ENCODE measurements at places on chromosomes 1 and 21. TPM values are rescaled to one million over a fixed set of nuclear protein-coding genes. Genes with fewer than 3 reads are reported as not detected.
A peak's percentile ranks its signal among the peaks of the same experiment; 100 is the strongest.

DNA sequence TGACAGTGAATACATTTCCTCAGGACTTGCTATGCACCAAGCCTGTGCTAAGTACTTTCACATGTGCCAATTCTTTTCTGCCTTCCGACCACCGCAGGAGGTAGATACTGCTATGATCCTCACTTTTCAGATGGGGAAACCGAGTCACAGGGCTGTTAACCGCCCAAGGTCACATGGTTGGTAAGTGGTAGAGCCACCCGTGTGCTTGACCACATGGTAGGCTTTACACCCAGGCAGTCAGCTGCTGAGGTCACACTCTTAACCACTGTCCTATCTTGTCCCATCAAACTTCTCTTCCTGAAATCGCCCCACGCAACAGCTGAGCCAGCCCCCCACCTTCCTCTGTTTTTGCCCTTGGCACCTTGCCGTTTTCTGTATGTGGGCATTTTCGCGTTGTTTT, 31.0 kb upstream of the SDHB start:
- no peak overlapping the region for H3K27ac ChIP-seq
- no peak for DNase-seq
- H3K4me1 ChIP-seq = no peaks in the 10 kb centered on the region
- H3K27me3 ChIP-seq = no peaks in the 10 kb centered on the region

DNA sequence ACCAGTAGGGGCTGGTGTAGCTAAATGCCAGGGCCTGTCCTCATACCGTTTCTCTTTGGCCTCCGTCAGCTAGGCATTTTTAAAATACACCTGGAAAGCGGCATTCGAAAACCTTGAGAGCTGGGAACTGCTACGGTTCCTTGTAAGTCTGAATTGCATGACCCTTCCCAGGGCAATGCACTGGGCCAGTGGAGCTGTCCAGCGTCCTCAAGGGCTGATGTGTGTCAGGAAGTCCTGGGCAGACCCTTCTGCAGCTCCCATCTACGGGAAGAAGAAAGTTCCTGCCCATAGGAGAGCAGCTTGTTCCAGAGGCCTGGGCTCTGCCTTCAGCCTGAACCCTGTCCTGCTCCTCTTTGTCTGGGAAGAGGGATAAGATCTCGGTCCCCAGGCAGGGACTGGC, 34.1 kb downstream of the UBASH3A start:
- H3K27me3 ChIP-seq = no peaks in the 10 kb centered on the region
- H3K4me3 ChIP-seq = no peak overlapping the region
- no peak overlapping the region for H3K27ac ChIP-seq

GRCh38 chr1:187264995-187265602, 436.4 kb downstream of the PLA2G4A start:
- H3K36me3 ChIP-seq = no peaks in the 10 kb centered on the region
- no peak for DNase-seq
- H3K4me1 ChIP-seq = no peaks in the 10 kb centered on the region

GRCh38 chr1:206962272-206962671, 8.0 kb downstream of the FCAMR start:
- peak overlapping the region; percentile 78 for H3K27ac ChIP-seq
- H3K36me3 ChIP-seq = no peaks in the 10 kb centered on the region
- DNase-seq = peak; percentile 41
- H3K27me3 ChIP-seq = no peaks in the 10 kb centered on the region
- H3K4me1 ChIP-seq = peaks cover 39% of the 10 kb centered on the region

KLHDC7A gene
- not detected for total RNA-seq
